ENCODE measurements at places on chromosomes 2 and 18.

DNA sequence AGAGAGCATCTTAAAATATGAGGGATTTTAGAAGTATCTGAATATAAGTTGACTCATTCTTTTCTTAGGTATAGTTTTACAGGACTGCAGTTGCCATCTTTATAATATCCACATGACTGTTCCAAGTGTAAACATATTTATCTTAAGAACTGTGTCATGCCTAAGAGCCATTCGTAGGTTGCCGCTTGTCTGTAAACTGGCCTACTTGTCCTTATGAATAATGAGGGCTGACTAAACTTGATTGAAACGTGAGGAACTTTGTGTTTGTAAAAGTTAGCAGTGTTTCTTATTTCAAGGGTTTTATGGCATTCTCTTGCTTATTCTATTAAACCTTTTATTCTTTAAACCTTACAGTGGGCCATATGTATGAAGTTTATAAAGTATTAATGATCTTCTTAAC lies 99.6 kb downstream of the MAP3K20 start:
- DNase-seq: no peak

DNA sequence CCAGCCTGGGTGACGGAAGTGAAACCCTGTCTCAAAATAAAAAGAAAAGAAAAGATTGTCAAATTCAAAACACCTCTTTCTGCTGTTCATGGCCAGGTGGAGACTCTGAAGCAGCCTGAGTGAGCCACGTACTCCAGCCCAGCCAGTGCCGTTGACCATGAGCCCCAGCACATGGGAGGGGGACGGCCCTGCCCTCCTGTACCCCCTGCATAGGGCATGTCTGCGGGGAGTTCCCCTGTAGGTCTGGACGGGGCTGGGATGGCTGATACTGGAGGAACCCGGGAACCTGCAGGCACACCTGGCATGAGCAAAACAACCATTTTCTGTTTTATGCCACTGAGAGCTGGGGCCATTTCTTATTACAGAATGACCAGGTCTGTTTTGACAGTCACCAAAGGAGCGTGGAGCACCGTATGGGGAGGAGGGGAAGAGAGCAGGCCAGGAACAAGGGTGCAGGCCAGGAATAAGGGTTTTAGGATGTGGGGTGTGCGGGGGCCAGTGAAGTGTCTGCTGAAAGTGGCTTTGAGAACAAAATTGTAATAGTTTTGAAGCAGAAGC lies 30.1 kb downstream of the TMEM18 start:
- no peak for DNase-seq

DNA sequence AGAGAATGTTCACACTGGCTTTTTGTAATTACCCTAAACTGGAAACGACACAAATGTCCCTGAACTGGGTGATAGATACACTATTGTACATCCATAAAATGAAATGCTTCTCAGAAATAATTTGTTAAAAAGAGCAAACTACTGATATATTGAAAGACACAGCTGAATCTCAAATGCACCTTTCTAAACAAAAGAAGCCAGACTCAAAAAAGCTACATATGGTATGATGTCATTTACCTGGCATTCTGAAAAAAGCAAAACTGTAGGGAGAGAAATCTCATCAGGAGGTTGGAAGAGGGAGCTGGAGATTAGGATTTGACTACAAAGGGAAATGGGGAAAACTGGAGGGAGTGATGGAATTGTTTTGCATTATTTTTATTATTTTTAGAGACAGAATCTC lies 12.0 kb downstream of the SLC38A11 start:
- DNase-seq: no peak

DNA sequence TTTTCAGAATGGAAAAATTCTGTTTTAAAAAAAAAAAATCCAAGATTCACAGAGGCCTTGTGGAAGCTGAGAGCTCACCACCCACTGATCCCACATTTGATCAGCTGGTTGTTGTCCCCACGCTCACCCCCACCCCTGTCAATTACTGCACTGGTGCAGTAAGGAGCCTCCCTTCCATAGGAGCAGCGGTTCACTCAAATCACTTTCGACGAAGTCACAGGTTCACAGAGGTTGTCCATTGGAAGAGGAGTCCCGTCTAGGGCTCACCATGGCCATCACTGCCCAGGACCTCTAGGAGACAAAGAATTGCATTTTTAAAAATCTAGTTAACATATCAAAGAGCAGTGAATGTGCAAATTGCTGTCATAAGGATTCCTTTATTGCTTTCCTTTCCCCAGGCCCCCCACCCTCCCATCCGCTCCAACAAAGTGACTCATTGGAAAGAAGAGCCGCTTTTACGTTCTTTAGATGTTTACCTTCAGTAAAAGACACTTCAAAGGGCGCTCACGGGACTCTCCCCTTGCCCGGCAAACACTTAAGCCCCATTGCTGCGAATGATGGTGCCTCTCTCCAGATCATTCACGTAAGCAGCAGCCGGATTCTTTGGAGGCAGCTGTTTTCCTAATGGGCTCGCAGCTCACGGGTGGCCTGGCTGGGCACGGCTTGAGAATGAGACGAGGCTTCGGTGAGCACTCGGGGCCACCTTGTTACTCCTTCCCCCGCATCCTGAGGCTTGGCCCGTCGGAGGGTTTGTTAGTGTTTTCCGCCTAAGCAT lies 165.5 kb upstream of the SALL3 start:
- DNase-seq: no peak

- no peak for DNase-seq
Observed at GRCh38 chr2:219443016-219443696, 8.5 kb downstream of the SPEG start.

GRCh38 chr18:63216516-63217311 lies 102.9 kb downstream of the BCL2 start:
- DNase-seq: no peak

GRCh38 chr2:168518555-168519066 lies 62.5 kb downstream of the CERS6 start:
- no peak for DNase-seq

DNA sequence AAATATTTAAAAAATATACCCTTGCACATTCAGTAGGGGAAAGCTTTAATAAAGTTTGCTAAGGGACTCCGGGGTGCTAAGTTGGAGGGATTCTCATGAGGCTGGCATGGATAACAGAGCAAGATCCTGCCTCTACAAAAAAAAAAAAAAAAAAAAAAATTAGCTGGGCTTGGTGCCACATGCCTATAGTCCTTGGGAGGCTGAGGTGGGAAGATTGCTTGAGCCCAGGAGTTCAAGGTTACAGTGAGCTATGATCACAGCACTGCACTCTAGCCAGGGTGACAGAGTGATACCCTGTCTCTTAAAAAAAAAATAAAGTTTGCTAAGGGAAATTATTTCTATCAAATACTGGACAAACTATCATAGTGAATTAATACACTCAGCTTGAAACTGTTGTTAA lies 17.3 kb upstream of the GPR75 start:
- DNase-seq: no peak
